ENCODE measurements at places on chromosomes 12 and 14.

DNA sequence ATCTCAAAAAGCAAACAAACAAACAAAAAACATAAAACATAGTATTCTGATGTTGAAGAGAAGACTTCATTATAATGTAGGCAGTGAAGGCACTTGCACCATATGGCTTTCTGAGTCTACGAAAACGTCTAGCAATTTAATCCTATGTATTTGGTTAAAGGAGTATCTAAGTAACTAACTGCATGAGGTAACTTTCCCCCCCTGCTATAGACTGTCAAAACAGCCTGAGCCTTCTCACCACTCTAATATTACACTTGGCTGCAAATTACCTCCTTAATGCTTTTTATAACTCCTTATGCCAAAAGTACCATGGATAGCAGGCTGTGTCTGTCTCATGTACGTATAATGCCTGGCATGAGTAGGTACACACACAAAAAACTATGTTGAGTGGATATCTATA is 607.6 kb upstream of the FLRT2 start:
- no peak for DNase-seq

- DNase-seq: no peak
Observed at GRCh38 chr14:104978746-104979691, 845 bp upstream of the AHNAK2 start.

- DNase-seq: no peak
Observed at GRCh38 chr12:65609359-65609771, 214.9 kb upstream of the HMGA2 start.

- DNase-seq: no peak
Observed at GRCh38 chr14:20866963-20867362, 24.2 kb upstream of the RNASE3 start.

- no peak for DNase-seq
Observed at GRCh38 chr14:91454155-91454554, 36.5 kb upstream of the CCDC88C start.

GRCh38 chr14:55654243-55654642 is 74.2 kb downstream of the KTN1 start:
- no peak for DNase-seq

DNA sequence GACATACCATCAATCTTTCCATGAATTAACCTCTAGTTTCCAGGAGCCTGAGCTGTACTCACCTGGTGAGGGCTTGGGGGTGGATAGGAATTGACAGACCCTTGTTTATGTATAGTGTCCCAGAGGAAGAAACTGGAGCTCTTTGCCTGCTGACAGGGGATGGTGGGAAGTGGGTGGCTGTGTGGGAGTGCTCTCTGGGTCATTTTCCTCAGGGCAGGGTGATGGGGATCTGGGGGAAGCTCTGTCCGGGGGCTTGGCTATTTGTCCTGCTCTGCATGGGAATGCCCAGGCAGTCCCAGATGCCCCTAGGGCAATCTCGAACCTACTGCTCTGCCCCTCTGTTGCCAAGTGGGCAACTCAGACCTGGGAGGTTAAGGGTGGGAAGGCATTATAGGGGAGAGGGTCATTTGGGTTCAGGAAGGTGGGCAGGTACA is 21.8 kb upstream of the DHRS2 start:
- no peak for DNase-seq

DNA sequence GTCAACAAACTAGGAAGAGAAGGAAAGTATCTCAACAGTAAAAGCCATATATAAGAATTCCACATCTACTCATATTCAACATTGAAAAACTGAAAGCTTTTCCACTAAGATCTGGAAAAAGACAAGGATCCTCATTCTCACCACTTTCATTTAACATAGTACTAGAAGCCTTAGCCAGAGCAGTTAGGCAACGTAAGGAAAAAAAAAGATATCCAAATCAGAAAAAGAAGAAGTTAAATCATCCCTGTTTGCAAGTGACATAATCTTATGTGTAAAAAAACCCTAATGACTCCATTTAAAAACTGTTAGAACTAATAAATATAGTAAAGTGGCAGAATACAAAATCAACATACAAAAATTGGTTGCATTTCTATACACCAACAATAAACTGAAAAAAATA is 426.2 kb downstream of the BCAT1 start:
- DNase-seq: no peak

- DNase-seq: no peak
Observed at GRCh38 chr14:100312877-100313400, 6.7 kb upstream of the SLC25A29 start.

DNA sequence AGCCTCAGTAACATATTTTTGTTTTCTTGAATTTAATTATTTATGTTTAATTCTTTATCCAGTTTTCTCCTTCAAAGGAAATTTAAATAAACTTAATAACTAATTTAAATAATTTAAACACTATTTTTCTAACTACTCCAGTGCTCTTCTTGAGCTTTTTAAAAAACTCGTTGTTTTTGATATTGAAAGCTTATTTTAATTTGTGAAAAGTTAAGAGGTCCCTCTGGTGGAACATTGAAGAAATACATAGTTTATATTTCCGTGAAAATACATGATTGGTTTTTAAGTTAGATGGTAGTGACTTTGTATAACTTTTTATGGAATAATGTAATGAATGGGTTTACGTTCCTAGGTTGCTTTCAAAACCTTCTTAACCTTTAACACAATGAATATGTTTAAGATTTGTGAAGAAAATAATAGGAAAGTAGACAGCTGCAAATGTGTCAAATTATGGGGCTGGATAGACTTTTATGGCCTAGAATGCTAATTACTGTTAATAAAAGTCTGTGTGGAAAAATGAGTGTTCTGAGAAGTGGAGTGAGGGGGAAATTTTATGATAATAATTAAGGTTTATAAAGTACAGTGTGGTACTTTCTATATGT is 45.9 kb upstream of the MSRB3 start:
- peak; percentile 1 for DNase-seq

DNA sequence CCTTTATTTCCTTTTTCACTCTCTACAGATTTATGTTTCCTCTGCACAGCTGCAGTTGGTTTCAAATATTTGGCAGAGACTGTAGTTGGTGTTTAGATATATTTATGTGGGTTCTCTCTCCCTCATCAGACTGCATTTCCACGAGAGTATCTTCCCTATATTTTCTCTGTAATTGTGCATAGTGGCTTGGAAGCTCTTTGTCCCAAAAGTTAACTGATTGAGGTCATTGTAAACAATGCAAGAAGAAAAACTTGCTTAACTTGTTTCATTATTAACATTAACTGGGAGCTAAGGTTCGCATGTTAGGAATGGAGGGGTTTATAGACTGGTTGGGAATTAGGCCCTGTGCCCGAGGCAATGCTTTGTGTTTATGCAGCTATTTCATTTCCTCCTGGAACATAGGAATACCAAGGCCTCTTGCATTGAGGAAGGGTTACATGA is 216.9 kb upstream of the HMGA2 start:
- no peak for DNase-seq

DNA sequence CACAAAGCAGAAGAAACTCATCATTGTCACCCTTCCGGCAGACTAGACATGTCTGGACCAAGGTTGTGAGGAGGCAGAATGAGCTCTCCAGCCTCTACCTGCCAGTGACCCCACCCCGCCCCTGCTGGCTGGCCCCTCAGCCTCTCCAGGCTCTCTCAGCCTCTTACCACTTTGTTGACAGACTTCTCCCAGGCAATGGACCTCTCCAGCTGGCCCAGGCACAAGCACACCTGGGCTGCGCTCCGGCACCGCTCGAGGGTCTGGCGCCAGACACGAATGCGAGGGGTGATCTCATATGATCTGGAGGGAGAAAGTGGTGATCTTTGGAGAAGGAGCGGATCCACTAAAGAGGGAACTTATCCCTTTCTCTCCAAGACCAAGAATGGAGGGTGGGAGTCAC is 30.3 kb downstream of the BAZ2A start:
- no peak for DNase-seq

DNA sequence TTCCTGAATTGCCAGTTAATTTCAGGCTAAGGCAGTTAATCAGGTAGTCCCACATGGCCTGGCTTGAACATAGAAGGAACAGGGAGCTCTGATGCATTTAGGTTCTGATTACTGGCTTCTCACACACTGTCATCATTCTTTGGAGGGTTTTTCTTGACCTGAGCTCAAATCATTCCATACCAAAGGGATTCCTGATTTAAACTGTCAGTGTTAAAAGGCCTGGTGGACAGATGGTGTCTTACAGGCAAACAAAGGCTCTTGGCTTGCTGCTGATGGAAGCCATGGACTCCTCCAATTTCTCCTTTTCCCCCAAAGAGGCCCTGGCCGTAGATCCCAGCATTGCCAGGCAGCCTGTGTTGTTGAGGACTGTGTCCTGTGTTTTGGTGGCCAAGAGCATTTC is 30.2 kb downstream of the CACNA1C start:
- no peak for DNase-seq

- DNase-seq: no peak
Observed at GRCh38 chr14:71267007-71267513, 359.8 kb downstream of the PCNX1 start.

DNA sequence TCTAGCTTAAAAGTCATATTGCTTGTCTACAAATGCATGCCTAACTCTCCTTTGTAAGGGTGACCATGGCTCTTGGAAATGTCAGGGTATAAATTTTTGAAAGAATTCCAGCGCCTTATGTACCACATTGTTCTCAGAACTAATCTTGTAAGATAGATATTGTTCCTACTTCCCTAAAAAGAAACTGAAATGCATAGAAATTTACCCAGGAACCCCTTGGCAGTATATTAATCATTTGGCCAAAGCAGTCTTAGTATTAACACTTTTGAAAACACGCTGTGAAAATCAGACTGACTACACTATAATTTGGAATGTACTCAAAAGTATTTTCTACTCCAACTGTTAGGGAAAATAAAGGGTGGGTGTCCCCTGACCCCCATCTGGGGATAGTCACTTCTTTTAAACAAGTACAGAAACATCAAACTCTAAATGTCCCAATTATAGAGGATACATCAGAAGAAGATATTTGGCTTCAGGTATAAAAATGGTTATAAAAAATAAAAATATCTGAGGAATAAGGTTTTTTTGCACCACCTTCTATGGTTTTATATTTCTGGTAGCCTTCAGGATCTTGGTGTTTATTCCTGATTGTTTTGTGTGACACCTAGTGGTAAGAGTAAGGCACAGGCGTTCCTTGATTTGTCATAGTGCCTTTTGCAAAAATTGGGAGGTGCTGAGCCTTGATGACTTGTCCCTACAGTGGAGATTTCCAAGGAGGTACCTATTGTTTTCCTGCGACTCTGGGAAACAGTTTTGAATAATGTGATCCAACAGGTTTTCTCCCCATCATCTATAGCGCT is 2.2 kb upstream of the NFKBIA start:
- DNase-seq: no peak

DNA sequence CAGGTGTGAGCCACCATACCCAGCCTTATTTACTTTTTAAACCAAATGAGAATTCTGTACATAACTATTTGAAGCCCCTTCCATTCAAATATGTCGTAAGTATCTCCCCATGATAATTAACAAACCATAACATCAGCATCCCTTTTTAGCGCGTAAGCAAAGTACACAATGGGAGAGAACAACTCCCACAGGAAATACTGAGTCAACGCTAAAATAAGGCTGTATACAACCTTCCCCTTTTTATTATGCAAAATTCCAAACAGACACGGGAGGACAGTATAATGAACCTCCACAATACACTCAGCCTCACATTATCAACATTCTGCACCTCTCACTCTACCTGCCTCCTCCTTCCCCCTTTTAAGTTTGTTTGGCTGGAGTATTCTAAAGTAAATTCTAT is 73.5 kb downstream of the CCDC88C start:
- no peak for DNase-seq

GRCh38 chr12:104858611-104859543 is 99.2 kb downstream of the SLC41A2 start:
- no peak for DNase-seq

- no peak for DNase-seq
Observed at GRCh38 chr14:94044476-94045091, 18.4 kb downstream of the OTUB2 start.

DNA sequence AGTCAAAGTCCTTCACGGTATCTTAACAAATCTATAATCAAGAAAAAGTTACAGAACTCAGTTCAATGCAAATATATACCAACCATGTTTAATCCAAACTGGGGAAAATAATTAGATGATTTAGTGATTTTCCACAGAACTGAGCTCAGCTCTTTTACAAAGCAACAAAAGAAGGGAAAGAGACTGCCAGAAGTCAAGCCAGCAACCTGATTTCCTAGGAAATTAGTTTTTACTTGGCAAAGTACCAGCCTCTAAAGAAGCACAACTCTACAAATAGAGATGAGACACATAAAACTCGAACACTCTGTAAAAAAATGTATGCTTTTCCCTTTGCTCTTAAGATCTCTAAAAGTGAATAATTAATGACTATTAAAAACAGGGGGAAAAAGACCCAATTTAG is 19.4 kb downstream of the NUMB start:
- no peak for DNase-seq

DNA sequence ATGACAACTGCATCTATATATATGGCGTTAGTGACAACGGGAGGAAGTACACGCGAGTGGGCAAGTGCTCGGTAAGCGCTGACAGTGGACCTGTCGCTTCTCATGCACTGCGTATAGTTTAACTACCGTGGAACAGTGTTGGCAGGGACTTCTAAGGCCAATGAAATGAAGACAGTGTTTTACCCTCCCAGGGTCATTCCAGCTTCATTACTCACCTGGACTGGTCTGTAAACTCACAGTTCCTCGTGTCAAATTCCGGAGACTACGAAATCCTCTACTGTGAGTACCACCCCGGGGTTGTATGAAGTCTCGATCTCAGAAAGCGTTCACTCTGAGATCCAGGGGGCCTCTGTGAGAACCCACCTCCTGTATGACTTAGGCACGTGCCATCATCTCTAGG is 129.2 kb upstream of the EVL start:
- DNase-seq: no peak

- DNase-seq: no peak
Observed at GRCh38 chr12:20832911-20833310, 22.4 kb downstream of the SLCO1B3 start.

GRCh38 chr12:41108032-41108431 is 80.1 kb upstream of the PDZRN4 start:
- peak; percentile 51 for DNase-seq

- no peak for DNase-seq
Observed at GRCh38 chr12:80045594-80045993, 53.7 kb upstream of the OTOGL start.

GRCh38 chr14:32572867-32573150 is 243.7 kb downstream of the AKAP6 start:
- DNase-seq: no peak

DNA sequence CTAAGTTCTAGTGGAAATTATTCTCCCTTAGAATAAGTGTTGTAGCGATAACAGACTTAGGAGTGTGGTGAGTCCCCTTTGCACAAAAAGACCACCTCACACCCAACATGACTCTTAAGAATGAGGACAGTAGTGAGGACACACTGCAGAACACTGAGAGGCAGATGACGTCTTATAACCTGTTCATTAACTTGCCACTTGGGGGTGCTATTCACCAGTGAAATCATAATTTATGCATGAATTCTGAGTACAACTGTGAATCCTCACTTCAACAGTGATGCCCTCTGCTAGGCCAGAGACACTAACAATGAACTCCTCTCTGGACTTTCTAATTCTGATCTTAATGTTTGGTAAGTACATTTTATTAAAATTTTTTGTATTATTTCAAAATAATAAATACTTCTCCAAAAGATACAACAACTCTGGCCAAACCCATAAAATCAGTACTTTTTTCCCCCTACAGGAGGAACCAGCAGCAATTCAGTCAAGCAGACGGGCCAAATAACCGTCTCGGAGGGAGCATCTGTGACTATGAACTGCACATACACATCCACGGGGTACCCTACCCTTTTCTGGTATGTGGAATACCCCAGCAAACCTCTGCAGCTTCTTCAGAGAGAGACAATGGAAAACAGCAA is 274.7 kb downstream of the DAD1 start:
- no peak for DNase-seq

Measured in forelimb muscle (tissue), 1 donor.